ENCODE measurements at places on chromosomes 7 and 10.
A peak's percentile ranks its signal among the peaks of the same experiment; 100 is the strongest.

DNA sequence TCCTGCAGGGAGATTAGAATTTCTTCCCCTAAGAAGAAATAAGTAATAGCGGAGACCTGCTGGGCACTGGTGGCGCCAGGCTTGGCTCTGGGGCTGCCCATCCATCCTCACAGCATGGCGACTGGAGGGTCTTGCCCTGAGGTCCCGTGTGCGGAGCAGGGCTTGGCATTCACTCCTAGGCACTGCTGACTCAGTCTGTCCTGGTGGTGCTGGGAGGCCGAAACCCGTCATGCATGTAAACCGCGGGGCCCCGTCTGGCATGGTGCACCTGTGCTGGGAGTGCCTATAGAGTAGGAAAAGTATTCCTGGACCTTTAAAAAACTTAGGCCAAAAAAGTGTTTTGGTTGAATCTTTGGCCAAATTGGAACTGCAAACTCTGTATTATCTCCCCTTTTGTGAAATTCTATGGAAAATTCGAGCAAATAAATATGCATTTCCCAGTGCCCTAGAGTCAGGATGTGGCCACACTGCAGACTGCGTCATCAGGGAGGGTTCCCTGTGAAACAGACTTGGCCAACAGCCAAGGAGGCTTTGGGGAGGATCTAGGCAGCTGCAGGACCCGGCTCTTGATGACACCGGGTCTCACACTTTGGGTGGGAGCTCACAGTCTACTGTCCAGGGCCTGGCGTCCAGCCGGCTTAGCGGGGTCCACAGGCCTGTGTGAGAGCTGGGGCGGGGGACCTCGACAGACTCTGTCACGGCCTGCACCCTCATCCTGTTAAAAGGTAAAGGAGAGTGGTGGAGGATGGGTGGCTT, 122.3 kb downstream of the VIPR2 start:
- DNase-seq = no peak

DNA sequence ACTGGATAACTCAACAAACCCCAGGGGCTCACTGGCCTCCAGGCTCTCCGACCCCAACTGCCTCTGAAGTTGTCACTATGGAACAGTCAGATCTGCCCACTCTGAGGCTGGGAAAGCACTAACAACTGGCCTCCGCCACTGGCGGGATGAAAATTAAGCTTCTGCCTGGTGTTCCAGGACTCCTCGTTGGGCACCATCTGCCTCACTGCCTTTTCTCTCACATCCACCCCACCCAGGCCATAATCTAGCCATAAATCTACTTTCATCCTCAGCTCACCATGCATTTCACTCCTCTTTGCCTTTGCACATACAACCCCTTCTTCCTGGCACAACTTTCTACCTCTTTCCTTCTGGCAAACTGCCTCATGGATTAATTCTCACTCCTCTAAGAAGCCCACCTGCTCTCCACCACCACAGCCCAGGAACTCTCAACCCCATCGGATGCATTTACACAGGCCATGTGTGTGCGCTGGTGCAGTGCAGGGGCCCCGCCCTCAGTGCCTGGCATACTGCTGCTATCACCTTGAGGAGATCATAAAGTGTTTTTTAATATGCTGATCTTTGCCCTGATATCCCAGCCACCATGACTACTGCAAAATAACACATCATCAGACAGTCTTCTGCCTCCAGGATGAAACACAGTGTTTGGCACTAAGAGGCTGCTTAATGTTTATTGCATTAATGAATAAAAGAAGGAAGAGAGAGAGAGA, 4.0 kb downstream of the CDHR1 start:
- no peak for DNase-seq

DNA sequence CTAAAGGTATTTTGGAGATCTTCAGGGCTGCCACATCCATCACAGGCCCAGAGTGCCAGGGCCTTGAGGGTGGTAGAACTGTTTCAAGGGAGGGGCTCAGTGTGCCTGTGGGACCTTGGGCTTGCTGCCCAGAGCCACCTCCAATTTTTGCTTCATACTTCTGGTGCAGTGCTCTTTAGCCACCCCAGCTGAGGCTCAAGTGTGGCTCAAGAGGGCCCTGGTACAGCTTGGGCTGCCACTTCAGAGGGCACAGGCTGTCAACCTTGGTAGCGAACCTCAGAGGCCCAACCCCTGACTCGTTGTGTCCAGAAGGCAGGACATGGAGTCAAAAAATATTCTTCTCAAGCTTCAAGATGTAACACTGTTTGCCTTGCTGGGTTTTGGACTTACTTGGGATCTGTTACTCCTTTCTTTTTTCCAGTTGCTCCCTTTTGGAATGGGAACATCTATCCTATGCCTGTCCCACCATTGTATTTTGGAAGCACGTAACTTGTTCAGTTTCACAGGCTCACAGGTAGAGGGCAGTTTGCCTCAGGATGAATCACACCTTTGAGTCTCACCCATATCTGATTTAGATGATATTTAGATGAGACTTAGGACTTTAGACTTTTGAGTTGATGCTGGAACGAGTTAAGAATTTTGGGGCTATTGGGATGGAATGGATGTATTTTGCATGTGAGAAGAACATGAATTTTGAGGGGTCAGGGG, 224.8 kb downstream of the RPS24 start:
- DNase-seq = no peak

DNA sequence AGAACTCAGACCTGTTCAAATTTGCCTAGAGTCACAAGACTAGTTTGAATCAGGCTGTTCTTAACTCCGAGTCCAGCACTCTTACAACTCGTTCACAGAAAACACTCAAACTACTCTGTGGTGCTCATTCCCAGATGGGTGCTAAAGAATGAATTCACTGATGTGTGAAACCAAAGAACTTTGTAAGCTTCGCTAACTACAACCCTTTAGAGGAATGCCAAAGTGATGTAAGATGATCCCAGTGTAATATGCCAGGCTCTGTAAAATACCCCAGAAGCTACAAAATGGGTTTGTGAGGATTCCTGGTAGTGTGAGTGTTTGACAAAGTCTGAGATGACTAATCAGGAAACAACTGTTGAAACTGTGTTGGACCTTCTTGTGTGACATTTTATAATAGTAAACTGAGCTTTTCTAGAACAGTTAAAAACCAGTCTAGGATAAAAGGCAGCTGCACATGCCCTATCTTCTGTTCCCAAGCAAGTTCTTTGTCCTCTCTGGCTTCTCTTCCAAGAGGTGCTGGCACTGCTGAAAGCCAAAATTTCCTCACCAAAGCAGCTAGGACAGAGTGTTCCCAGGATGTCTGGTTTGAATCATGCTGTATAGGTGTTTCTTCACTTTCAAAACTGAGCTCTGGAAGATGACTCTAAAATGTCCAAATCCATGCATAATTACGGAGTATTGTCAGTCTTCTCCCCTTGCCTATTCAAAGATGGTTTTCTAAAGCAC, 527.6 kb downstream of the SORCS1 start:
- no peak for DNase-seq

DNA sequence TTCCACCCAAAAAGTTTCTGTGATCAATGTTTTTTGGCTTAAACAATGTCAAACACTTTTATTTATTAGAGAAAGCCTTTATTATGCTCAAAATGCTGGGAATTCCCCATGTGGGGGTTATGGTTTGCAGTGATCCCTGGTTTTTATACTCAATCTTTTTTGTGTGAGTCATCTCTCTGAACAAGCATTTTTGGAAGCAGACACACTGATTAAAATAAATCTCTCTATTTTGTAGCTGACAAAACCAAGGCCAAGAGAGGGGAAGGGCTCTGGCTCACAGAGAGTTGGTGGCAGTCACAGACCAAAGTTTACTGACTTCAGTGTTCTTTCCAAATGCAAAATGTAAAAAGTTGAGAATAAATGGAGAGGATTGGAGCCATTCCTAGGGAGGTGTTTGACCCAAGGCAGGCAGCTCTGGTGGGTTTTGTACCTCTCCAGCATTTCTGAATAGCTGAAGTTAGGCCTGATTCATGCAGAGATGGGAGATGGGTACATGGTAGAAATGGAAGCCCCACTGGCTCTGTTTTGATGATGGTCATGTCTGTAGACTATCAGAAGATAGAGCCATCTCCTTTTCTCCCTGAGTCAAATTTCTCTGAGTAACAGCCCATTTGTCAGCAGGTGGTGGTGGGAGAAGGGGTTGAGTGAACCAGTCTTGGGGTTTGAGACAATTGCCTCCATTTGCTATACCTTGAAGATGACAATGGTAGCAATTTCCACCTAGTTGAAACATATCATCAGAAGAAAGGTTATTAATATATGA, 45.4 kb upstream of the NAMPT start:
- no peak for DNase-seq

DNA sequence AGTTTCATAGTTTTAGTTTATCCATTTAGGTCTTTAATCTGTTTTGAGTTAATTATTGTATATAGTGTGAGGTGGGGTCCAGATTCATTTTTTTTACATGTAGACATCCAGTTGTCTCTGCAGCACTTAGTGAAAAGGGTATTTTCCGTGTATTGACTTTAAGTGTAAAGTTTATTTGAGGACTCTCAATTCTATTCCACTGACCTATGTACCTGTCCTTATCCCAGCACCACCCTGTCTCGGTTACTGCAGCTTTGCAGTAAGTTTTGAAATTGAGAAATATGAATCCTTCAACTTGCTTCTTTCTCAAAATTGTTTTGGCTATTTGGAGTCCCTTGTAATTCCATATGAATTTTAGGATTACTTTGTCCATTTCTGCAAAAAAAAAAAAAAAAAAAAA, 29.8 kb downstream of the FHIP2A start:
- DNase-seq = no peak

GRCh38 chr7:147803151-147803550, 787.4 kb upstream of the C7orf33 start:
- DNase-seq = no peak

- DNase-seq = no peak
Observed at GRCh38 chr7:118863966-118864365, 639.5 kb downstream of the ANKRD7 start.

DNA sequence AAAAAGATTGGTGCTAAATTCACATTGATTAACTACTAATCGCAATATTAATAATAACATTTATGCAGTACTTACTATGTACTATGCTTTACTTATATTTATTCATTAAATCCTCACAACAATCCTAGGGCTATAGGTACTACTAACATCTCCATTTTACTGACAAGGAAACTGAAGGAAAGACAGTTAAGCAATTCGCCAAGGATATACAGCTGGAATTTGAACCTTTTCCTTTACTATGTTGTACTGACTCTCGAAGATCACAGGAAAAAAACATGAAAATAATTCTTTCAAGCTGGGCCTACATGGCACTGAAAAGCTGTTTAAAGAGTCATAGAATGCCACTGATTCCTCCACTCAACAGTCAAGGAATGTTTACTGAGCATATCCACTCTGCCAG, 185.4 kb downstream of the IPMK start:
- DNase-seq = no peak

- DNase-seq = no peak
Observed at GRCh38 chr10:132382231-132382922, 14.6 kb upstream of the PWWP2B start.

- no peak for DNase-seq
Observed at GRCh38 chr10:35463105-35463867, 127.0 kb downstream of the CCNY start.

DNA sequence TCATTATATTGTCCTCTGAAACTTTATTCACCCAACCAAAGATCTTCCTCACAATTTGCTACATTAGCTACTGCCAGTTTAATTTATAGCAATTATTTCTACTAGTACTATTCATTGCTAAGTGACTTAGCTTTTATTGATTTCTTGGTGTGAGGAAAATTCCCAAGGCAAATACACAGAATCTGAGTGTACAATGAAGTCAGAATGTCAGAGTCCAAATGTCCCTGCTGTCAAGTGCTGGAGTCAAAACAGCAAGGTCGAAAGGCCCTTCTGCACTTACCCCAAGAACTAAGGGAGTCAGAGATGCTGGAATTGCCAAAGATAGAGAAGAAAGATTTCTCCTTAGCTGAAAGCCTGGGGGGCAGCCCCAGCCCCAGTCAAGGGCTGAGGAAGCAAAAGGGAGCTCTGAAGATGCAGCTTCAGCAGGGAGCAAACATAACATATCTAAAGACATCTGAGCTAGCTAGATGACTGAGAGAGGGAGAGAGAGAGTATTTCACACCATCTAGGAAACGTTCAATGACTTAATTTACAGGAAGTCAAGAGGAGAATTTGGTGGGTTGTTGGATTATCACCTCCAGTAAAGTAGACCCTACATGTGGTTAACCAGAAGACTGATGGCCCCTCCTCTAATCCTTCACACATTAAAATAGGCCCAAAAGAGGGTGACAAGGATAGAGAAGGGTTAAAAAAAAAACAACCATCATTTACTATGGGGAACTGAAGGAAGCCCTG, 36.6 kb upstream of the SAMD8 start:
- peak; percentile 41 for DNase-seq

DNA sequence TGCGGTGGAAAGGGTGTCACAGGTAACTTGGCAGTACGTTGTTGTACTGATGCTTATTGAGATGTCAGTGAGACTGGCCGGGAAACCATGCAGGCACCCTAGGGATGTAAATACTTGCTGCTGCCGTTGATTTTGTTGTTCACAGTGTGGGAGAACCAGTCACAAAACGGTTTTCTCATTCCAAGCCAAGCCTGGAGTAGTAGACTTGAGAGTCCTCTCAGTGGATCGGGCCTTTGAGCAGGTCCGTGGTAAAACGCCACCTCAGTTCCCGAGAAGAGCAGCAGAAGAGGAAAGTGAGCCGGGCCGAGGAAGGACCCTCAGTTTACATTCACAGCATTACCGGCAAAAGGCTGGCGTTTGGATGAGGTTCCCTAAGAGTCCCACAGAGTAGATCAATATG, 1.1 kb downstream of the JAKMIP3 start:
- DNase-seq = peak; percentile 17

DNA sequence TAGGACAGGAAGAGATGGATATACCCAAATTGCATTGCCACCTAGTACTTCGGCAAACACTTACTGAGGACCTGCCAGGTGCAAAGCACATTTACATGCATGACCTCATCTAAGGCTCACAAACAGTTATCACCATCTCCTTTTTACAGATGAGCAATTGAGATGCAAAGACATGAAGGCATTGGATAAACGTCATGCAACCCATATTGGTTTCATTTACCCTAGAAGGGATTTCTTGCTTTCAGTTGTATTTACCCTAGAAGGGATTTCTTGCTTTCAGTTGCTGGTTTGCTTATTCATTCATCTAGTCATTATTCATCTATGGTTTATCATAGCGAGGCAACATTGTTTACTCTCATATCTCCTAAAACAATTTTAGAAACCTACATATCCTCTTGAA, 52.2 kb downstream of the STEAP1B start:
- DNase-seq = no peak

DNA sequence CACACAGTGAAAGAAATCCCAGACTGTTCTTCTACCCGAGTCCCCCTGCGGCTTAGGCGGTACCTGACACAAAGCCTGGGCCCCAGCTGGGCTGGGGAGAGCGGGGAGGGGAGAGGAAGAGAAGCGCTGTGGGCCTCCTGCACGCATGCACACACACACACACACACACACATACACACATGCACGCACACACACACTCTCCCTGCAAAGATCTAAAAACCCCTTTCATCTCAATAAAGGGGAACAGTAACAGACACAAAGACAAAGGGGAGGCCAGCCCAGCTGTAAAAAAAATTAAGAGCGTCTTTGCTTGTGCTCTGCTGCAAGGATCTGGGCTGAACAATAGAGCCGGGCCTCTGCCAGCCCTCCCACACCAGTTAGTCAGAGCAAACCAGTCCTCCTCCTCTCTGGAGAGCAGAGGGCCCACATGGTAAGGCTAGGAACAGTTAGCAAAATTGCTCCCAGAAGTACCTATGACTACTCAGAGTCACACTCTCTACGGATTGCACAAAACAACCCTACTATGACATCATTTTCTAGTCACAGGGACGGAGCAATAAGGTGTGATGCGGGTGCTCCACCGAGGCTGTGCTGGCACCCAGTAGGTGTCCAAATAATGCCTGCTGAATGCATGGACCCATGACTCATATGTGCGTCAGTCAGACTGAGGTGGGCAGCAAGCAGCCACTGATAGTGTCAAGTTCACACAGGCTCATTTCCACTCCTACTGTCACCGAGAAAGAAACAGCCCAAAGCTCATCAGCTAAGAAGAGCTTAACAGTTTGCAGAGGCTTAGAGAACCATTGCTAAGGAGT, 9.2 kb downstream of the ITPRIP start:
- peak; percentile 84 for DNase-seq
